ENCODE measurements at places on chromosomes 1 and 21.

DNA sequence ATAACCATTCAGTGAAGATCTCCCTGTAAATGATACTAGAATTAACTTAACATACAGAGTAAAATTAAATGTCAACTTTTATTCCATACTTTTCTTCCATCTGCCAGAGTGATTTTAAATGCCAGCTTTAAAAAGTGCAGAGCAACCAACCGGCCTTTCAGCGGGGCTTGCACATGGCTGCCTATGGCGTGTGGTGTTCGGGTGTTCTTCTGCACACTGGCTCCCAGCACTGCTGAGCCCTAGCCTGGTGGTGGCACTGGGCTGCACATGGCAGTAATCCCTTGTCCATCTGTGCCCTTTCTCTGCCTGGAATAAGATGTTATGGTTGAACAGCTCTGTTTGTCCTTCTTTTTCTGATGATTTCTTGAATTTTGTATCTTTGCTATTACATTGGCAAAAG is 156.3 kb downstream of the SNX7 start:
- no peak for DNase-seq

- DNase-seq = no peak
Observed at GRCh38 chr21:45358711-45359310, 46.2 kb upstream of the COL18A1 start.

DNA sequence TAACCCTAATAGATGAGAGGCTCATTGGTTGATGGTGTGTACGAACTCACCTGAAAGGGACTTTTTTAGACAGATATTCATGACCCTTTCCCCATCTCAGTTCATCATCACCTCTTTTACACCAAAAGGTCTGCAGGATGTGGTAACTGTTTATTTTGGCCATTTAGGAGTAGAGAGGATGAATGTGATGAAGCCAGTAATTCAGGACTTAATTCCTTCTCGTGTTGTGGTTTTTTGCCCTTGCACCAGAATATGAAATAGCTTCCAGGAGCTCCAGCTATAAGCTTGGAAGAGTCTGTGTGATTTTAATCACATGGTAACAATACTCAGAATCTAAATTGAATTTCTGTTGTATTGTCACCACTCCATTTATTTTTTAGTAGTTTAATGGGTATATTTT is 189.4 kb upstream of the KCTD3 start:
- peak; percentile 7 for DNase-seq

GRCh38 chr1:185973645-185974044 is 239.5 kb downstream of the HMCN1 start:
- peak; percentile 96 for DNase-seq

- no peak for DNase-seq
Observed at GRCh38 chr1:234927971-234928640, 200.5 kb downstream of the TOMM20 start.

- DNase-seq = no peak
Observed at GRCh38 chr1:230570724-230571360, 71.4 kb upstream of the COG2 start.

DNA sequence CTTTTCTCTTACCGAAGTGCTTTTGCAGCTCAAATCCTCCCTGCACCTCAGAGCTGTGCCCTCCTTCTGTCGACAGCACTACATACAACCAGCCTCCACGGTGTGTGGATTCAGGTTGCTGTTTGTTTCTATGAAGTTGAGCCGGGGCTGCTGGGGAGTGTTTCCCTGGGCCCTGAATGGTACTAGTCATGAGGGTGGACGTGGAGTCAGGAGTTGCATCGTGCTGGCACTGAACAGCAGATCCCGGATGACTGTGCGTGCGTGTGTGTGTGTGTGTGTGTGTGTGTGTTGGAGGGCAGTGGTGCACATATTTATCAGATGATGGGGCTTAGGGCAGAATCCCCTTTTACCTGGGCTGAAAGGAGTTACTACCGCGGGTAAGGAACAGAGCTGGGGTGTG is 47.0 kb downstream of the ACTL8 start:
- peak; percentile 13 for DNase-seq

DNA sequence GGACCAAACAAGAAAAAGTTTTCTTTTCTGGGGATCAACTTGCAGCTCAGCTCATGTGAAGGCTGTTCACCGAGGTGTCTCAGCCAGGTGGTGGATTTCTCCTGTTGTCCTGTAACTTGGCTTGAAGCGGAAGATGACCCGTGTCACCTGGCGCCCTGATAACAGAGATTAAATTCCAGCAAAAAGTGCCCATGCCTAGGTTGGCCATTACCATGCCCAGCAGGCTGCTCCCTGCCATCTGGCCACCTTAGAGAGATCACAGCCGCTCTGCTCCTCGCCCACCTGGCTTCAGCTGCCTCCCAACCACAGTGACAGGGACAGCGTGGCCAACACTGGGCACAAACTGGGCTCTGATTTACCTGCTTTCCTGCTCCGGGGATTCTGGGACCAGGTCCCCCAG is 149.5 kb downstream of the ZBTB18 start:
- no peak for DNase-seq

GRCh38 chr1:41880261-41880660 is 38.5 kb downstream of the HIVEP3 start:
- DNase-seq = peak; percentile 66

GRCh38 chr1:232207073-232207866 is 422.7 kb downstream of the SIPA1L2 start:
- DNase-seq = no peak

DNA sequence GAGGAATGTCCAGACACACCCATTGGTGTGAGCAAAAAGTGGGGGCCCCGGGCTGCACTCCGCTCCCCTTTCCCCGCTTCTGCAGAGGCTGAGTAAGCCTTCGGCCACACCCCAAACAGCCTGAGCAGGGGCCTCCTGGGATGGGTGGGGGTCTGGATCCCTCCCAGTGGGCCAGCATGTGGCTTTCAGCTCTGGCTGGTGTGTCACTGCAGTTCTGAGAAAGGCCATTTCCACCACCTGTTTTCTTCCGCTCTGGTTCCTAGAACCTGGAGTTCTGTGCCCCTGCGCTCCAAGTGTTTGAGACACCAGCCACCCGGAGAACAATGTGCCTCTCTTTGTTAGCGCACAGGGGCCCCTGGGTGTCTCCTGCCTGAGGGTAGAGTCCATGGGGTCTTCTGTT is 30.9 kb downstream of the SLC37A1 start:
- DNase-seq = no peak

GRCh38 chr1:51627672-51628071 is 10.8 kb downstream of the OSBPL9 start:
- DNase-seq = peak; percentile 59

GRCh38 chr1:208006258-208006920 is 95.5 kb upstream of the CD34 start:
- no peak for DNase-seq

GRCh38 chr1:18463063-18463462 is 17.7 kb upstream of the KLHDC7A start:
- no peak for DNase-seq

- no peak for DNase-seq
Observed at GRCh38 chr1:214085325-214085724, 97.6 kb downstream of the PROX1 start.

DNA sequence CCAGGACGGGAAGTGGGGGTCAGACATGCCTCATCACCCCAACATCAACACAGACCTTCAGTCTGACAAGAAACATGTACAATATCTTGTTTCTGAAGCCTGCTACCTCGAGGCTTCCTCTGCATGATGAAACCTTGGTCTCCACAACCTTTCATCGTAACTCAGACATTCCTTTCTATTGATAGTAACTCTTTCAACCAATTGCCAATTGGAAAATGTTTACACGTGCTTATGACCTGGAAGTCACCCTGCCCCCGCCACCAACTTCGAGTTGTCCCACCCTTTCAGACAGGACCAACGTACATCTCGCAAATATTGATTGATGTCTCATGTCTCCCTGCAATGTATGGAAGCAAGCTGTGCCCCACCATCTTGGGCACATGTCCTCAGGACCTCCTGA is 159.5 kb downstream of the ETS2 start:
- DNase-seq = no peak

- DNase-seq = no peak
Observed at GRCh38 chr21:45977396-45977795, 4.2 kb upstream of the COL6A1 start.

DNA sequence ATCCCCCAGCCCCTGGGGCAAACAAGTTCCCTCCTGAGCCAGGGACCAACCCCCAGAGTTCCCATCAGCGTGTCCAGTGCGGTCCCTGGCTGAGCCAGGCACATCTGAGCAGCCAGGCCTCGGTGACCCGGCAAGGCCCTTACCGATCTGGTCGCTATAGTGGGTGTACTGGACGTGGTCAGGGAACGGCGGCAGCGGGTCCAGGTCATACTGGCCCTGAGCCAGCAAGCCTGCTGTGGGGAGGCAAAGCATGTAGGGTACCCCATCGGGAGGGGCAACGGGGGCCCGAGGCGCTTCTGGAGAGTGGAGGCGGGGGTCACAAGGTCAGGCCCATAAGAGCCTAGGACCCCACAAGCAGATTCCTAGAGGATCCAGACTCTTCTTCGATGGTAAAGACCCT is 3.5 kb downstream of the MFAP2 start:
- no peak for DNase-seq

GRCh38 chr1:17009706-17010105 is 2.0 kb downstream of the ATP13A2 start:
- peak; percentile 18 for DNase-seq

- DNase-seq = no peak
Observed at GRCh38 chr1:178438432-178438831, 58.3 kb downstream of the CLEC20A start.

DNA sequence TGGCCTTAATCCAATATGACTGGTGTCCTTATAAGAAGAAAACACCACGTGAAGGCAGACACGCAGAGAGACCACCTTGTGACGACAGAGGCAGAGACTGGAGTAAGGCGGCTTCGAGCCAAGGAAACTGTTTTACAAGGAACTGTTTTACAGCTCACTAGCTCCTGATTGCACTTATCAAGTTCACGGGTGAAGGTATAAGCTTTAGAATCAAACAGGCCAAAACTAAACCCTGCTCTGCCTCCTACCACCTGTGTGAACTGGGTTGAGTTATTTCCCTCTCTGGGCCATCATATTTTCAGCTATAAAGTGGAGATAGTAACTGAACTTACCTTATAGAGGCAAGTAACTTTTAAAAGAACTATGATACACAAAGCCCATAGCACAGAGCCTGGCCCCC is 166.9 kb upstream of the NFIA start:
- no peak for DNase-seq

- peak; percentile 22 for DNase-seq
Observed at GRCh38 chr1:75992312-75992711, 60.1 kb upstream of the ASB17 start.

DNA sequence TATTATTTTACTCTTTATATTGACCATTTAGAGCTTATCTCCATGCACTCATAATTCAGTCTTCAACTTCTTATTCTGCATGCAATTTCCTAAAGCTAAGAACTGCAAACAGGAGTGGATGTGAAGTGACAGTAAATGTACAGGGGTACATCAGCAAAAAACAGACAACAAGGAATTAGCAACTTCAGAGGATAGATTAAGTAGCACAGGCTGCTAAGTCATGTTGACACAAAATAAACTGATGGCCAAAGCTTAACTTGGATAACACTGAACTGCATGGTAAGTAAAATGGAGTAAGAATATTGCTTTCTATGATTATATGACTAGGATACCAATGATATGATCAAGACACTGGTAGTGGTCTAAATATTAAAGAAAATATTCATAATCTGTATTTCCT is 66.5 kb downstream of the USP24 start:
- no peak for DNase-seq

DNA sequence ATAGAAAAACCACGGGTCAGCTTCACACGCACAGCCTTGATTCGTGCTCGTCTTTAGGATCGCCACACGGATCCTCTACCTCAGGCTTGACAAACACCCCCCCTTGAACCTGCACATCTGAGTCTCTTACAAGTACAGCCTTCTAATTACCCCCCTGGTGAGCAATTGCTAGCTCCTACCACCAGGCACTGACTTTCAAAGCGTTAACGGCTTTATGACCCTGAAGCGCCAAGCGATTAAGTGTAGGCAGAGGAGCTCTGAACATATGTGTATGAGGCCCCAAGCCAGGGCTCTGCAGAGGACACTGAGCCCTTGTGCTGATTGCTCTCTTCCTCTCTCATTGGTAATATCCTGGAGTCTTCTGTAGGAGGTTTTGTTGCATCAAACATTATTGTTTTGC is 55.7 kb upstream of the EPHA8 start:
- no peak for DNase-seq

- DNase-seq = no peak
Observed at GRCh38 chr1:3729594-3730542, 22.4 kb upstream of the CCDC27 start.

- peak; percentile 46 for DNase-seq
Observed at GRCh38 chr1:200468264-200469001, 58.6 kb upstream of the ZNF281 start.

GRCh38 chr1:180136331-180136967 is 18.2 kb upstream of the QSOX1 start:
- no peak for DNase-seq

- no peak for DNase-seq
Observed at GRCh38 chr1:6098303-6099215, 52.9 kb downstream of the KCNAB2 start.

DNA sequence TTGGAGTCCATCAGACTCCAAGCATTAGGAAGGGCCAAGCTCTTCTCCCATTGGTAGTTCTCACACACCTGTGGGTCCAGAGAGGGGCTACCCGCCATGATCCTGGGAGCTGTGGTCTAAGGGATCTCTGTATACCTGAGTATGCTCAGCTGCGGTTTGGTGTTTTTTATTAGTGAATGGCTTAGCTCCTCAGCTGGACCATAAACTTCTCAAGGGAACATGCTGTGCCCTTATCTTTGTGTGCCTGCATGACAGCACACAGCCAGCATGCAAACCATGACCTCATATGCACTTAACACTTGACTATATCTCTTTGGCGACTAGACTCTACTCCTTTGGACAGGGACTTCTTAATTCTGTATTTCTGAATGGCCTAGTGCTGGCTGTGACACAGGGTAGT is 94.5 kb downstream of the CD58 start:
- no peak for DNase-seq

DNA sequence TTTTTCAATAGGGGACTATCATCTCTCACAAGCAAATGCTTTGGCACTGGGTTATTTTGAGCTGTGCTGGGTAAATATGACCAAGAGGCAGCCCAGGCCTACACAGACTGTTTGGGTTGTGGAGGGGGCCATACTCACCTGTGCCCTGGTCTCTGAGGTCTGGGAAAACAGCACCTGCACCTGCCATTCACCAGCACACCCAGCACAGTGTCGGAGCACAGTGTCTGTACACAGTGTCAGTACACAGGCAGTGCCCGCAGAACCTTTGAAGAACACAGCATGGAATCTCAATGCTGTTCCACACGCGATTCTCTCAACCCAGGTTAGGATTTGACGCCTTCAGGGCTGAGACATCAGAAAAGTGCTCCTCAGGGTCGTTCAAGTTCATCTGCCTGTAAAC is 35.0 kb upstream of the FAM89A start:
- DNase-seq = no peak

- no peak for DNase-seq
Observed at GRCh38 chr1:209686322-209686721, 11.1 kb downstream of the G0S2 start.

GRCh38 chr1:16122350-16122881 is 33.5 kb downstream of the EPHA2 start:
- peak; percentile 85 for DNase-seq

- no peak for DNase-seq
Observed at GRCh38 chr21:44357064-44357837, 3.8 kb downstream of the TRPM2 start.

Data from M059J (cell line).